ENCODE measurements at places on chromosomes 2 and 18.
A peak's percentile ranks its signal among the peaks of the same experiment; 100 is the strongest.

- no peak for DNase-seq
These were observed 18.0 kb downstream of the TGOLN2 start for GRCh38 chr2:85309699-85310321.

- no peak for DNase-seq
These were observed 60.9 kb downstream of the SOWAHC start for GRCh38 chr2:109674894-109675534.

- peak; percentile 15 for DNase-seq
These were observed 286.6 kb downstream of the DPP10 start for GRCh38 chr2:114729026-114729425.

GRCh38 chr2:119011162-119011909 is 69.3 kb downstream of the MARCO start:
- DNase-seq = peak; percentile 34

- DNase-seq = peak; percentile 7
These were observed 501.5 kb downstream of the NR4A2 start for GRCh38 chr2:155830817-155831579.

GRCh38 chr2:33681364-33681757 is 82.3 kb upstream of the FAM98A start:
- no peak for DNase-seq

GRCh38 chr2:105390454-105390853 is 8.4 kb downstream of the FHL2 start:
- DNase-seq = no peak

- no peak for DNase-seq
These were observed 13.8 kb upstream of the DNAJC27 start for GRCh38 chr2:24985511-24985910.

- no peak for DNase-seq
These were observed 1.9 kb upstream of the CYP27A1 start for GRCh38 chr2:218780046-218780445.

DNA sequence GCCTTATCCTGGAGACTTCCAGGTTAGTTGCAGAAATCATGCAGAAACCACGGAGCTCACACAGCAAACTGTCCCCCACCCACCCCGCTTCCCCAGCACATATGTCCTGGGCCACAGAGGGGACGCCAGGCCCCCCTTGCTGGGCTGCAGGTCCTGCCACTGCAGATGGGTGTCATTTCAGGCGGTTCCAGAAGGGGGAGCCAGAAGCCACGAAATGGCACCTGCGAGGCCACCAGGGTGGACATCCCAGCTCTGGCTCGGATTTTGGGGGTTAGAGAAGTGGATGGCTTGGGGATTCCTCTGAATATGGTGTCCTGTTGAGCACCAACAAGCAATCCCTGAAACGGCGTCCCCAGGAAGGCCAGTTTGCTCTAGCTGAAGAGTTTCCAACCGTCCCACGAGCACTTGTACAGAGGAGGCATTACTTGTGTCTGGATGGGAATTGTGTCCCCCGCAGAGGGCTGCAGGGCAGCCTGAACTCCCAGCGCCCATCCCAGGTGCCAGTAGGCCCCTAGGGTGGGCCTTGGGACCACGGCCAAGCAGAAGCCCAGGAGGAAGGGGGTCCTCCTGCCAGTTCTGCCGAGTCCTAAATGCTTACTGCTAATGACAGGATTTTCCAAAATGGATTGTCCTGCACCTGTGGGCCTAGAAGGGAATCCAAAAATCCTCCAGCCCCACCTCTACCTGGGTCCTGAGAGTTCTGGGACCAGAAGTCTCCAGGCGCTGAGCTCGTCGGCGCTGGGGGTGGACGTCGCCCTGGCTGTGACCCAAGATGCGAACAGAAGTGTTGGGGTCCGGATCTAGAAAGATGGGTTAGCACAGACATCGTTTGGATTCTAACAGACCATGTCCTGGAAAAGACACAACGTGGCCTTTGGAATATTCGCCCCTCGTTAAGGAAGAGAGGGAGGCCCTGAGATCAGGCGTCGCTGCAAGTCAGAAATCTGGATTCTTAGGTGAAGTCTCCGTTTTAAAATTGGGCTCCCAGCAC is 14.6 kb upstream of the NFATC1 start:
- DNase-seq = no peak

GRCh38 chr2:236977852-236978398 is 107.8 kb upstream of the COPS8 start:
- no peak for DNase-seq

- DNase-seq = peak; percentile 27
These were observed 1.4 kb downstream of the NEDD4L start for GRCh38 chr18:58045242-58046092.

DNA sequence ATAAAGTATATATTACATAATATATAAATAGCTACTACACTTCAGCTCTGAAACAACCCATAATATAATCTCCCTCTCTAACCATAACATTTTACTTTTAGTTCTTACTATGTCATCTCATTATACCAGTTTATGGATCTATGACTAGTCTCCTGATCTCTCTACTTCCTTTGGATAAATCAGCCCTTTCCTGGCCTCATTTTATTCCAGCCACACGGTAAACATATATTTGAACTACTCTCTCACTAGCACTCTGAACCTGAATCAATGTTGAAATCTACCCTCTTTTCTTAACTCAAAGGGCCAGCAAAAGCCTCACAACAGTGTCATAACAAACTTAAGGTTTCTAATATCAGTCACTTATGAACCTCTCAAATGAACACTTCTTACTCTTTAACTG is 62.6 kb downstream of the BAZ2B start:
- no peak for DNase-seq

- DNase-seq = no peak
These were observed 46.1 kb downstream of the RASGRP3 start for GRCh38 chr2:33522576-33522975.

- DNase-seq = no peak
These were observed 776.8 kb downstream of the CCDC85A start for GRCh38 chr2:56960581-56960980.

GRCh38 chr2:236748385-236748784 is 178.8 kb downstream of the ACKR3 start:
- no peak for DNase-seq

DNA sequence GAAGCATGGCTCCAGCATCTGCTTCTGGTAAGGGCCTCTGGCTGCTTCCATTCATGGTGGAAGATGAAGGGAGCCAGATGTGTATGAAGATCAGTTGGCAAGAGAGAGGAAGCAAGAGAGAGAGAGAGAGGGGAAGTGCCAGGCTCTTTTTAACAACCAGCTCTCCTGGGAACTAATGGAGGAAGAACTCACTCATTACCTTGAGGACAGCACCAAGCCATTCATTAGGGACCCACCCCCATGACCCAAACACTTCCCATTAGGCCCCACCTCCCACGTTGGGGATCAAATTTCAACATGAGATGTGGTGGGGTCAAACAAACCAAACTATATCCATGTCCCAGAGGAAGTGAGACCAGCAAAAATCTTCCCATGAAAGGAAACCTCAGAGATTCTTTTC is 124.8 kb upstream of the SIX2 start:
- no peak for DNase-seq

DNA sequence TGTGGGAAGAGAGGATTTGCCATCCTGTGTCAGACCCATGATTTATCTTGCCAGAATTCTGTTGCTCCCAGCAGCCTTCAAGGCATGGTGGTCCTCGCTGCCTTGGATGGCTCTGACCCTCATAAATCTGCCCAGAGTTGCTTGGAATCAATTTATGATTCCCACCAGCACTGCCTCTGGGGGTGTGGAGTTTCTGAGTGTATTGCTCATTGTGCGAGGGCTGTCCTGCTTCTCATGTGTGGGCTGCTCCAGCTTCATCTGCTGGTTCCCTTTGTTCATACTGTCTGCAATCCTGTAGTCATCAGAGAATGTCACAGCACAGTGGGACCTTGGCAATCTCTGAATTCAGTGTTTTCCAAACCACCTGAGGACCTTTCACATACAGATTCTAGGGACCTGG is 139.8 kb downstream of the CLIP4 start:
- DNase-seq = no peak

DNA sequence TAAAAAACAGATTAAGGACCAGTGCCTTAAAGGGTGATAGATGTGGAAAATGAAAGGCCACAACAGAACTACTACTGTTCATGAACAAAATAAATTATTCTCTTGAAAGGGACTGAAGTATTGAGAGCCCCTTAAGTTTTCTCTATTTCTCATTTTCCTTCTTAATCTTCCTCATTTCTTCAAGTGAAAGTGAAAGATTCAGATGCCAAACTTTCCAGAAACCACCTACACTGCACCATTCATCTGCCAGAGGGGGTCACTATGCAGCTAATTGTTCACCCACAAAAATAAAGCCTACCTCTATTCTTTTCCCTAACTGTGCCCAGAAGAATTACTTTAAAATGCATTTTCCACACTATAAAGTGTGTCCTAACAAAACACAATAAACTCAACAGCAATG is 140.1 kb downstream of the NR4A2 start:
- DNase-seq = no peak

DNA sequence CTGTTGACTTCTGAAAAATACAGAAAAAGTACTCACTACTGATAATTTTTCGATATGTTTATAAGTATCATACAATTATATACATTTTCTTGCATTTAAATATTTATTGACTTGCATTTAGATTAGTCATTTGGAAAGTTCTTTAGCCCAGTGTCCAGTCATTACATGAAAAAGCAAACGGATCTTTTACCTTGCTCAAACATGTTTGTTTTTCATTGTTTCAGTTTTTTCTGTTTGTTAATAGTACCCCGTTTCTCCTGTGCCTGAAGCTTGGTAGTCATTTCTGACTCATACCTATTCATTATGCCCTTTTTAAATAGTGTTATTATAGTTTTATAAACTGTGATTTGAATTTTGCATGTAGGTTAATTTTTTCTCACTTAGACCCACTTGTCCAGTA is 28.1 kb downstream of the CEP192 start:
- DNase-seq = no peak

DNA sequence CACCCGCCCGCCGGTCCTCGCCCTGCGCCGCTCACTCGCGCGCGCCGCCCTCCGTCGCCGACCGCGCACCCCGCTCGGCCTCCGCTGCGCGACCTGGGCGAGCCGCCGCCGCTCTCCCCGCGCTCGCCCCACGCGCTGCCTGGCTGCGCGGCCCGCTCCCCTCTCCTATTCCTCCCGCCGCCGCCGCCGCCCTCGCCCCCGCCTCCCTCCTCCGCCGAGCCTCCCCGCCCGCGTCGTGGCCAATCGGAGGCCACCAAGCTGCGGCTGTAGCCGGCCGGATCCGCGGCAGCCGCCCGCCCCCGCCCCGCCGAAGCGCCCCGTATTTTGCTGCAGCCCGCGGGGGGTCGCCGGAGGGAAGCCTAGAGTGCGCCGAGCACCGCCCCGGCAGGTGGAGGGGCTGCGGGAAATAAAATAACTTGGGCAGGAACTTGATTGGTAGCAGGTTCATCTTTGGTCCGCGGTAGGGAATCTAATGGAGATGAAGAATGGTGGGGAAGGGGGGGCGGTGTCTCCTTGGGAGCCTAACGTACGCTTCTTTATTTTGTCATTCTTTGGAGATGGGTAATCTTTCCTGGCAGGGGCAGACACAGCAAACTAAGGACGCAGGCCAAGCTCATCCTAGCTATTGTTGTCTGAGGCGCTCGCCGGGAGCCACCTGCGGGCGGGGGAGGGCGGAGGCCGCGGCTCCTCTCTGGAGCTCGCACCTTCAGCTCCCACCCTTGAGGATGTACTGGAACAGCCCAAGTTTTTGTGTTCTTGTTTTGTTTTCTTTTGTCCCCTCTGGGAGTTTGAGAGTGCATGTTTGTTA is 1.1 kb upstream of the CDH2 start:
- DNase-seq = peak; percentile 73

GRCh38 chr2:61712060-61712459 is 141.8 kb downstream of the FAM161A start:
- DNase-seq = no peak

DNA sequence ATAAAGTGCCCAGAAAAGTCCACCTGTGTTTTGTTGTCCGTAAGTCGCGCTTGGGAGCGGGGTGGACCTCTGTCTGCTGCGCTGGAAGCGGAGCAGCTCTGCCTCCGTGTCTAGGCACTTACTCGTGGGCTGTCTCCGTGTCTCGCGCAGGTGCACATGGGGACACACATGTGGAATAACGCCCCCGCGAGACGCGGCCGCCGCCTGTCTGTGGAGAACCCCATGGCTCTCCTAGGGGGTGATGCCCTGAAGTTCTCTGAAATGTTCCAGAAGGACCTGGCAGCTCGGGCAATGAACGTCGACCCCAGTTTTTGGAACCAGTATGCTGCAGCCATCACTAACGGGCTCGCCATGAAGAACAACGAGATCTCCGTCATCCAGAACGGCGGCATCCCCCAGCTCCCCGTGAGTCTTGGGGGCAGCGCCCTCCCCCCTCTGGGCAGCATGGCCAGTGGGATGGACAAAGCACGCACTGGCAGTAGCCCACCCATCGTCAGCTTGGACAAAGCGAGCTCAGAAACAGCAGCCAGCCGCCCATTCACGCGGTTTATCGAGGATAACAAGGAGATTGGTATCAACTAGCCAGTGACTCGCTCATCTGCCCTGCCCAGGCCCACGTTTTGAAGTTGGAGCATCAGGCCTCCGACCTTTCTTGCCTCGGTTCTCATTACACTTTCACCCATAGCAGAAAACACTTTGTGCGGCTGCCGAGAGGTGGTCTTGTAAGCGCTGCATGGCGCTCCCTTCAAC is 17.3 kb downstream of the SALL3 start:
- no peak for DNase-seq

- DNase-seq = no peak
These were observed 607.5 kb upstream of the SLC39A10 start for GRCh38 chr2:195049372-195050031.

GRCh38 chr2:231677632-231678104 is 30.7 kb upstream of the PTMA start:
- DNase-seq = peak; percentile 70

GRCh38 chr2:114684403-114684802 is 242.0 kb downstream of the DPP10 start:
- no peak for DNase-seq

DNA sequence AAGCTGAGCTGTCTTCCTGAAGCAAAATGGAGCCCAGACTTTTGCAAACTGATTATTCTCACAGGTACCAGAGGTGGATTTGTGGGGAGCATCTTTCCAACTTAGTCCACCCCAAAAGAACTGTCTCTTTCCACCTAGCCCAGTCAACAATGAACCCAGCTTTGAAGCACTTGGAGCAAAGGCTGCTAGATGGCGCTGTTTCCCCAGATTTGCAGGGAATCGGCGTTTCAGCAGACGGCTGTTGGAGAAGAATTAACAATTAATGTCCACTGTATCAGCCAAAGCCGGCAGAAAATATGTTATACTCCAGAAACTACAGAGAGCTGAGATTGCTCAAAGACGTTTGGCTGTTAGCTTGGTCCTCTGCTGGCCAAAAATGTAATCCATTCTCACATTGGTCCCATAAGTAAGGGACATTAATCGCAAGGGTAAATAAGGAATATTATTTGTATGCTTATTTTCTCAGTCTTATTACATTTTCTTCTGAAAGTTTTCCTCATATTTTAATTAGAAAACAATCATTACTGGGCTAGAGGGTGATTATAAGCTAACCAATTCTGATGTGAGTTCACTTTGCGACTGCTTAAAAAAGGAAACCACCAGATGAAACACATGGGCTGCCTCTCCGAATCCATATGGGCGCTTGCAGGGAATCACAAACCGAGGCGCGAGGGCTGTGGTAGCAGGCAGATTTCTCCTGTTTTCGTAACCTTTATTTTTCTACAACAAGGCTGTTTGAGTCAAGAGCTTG is 423.8 kb upstream of the MEX3C start:
- DNase-seq = peak; percentile 26
